ENCODE measurements at places on chromosomes 16 and 17.

DNA sequence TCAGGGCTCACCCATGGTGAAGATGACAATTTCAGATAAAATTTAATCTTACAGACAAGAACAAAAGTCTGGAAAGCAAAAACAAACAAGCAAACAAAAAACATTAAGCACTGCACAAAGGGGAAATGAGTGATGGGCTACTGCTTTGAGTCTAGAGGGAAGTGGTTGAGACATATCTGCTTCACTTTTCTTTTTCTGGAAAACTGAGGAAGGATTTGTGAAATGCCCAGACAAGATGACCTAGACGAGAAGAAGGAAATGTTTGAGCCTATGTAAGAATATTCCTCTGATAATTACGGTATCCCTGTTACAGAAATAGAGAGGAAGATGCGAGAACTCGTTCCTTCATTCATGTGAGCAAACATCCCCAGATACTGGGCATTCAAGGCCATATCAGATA, 11.5 kb upstream of the HYDIN start:
- peak; percentile 49 for DNase-seq

DNA sequence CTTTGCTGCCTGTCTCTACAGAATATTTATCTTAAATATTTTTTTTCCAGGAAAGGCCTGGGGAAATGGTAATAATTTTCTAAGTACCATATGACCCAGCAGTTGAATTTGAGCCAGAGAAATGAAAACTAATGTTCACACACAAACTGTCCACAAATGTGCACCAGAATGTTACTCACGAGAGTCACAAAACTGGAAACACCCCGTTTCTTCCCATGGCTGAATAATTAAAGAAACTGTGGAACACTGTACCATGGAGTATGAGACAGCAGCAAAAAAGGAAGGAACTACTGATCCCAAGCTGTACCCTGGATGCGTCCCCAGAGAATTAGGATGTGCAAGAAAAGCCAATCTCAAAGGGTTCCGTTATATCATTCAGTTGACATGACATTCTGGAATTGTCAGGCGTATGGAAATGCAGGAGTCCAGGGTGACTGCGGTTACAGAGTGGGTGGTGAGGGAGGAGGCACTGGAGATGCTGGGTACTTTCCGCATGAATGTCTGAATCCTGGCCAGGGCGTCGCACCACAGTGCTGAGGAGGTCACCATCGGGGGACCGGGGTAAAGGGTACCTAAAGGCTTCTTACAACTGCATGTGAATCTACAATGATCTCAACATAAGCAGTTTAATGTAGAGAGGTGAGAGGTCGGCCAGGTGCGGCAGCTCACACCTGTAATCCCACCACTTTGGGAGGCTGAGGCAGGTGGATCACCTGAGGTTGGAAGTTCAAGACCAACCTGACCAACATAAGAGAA, 34.5 kb downstream of the USP22 start:
- DNase-seq = no peak

- DNase-seq = no peak
Observed at GRCh38 chr16:13982451-13982850, 62.5 kb downstream of the ERCC4 start.

DNA sequence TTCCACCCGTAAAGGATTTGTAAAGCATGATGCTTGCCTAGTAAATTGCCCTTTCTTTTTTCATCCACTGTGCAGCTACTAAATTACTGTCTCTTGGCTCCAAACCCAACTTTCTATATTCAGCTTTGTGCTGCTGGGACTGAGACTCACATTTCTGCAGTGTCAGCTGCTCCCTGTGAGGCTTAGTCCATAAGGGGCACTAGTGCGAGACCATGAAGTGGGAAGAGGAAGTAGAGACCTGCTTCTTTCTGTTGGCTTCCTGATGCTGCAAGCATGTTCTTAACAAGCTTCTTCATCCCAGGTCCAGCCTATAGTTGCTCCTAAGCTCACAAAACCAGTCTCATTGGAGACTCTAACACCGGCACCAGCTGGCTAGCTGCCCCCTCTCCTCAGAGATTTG, 74.9 kb upstream of the HS3ST2 start:
- peak; percentile 83 for DNase-seq

GRCh38 chr16:495127-495748, 32.3 kb upstream of the CAPN15 start:
- DNase-seq = no peak

DNA sequence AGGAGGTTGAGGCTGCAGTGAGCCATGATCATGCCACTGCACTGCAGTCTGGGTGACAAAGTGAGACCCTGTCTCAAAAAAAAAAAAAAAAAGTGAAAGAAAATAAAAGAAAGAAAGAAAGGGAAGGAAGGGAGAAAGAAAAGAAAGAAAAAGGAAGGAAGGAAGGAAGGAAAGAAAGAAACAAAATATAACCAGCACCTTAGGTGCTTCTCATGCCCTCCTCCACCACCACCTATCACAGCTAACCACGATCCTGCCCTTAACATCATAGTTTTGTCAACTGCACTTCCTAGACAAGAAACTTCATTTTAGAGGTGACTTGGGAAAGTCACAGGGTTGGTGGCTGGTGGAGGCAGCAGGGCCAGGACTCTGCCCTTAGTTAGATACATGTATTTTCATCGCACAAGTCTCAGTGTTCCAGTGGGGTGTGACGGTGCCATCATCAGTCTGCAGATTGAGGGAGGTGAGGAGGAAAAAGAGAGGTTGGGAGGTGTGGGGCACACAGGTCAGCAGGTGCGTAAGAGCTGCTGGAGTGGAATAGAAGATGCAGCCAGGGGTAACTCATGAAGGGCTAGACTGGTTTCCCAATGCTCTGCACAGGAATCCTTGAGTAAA, 10.0 kb downstream of the SUPT4H1 start:
- DNase-seq = no peak

GRCh38 chr17:36048066-36048465, 16.0 kb upstream of the CCL18 start:
- no peak for DNase-seq

- peak; percentile 77 for DNase-seq
Observed at GRCh38 chr16:67372664-67373063, 20.6 kb downstream of the TPPP3 start.

DNA sequence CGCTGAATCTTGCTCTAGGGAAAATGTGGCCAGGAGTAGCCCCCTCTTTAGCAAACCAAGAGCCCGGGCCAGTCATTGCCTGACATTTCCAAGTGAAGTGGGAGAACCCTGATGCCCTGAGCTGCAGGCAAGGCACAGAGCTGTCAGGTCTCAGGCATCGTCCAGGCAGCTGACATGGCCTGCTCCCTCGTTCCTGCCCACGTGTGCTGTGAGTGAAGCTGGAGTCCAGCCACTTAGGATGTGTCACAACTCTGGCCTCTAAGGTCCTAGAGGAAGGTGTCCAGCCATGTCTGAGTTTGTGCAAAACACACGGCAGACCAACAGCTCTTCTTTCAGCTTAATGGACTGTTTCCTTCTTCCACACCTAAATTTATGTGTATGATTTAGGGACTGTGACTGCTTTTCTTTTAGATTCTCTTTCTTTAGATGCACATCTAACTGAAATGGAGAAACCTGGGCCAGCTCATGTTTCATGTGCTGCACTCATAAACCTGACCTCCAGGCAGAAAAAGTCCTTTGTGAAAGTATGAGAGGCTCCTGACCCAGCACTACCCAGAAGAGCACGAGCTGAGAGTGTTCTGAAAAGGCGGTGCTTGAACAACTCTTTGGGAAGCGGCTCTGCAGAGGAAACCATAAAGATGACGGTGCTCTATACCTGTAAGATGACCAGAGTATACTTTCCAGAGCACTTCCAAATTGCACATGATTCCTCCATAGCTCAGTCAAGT, 14.8 kb upstream of the LIMD2 start:
- DNase-seq = no peak

GRCh38 chr16:30051518-30051917, 14.0 kb upstream of the ALDOA start:
- DNase-seq = no peak

Data from pons (tissue), 1 donor.